Stimulated activated CD8-positive, alpha-beta memory T cell treated with anti-CD3 and anti-CD28 coated beads, Interleukin-12 subunit alpha, Interleukin-12 subunit beta, amount 100 ng/mL, for 4 hours (primary cell): ENCODE measurements at places on chromosomes 4 and X.

DNA sequence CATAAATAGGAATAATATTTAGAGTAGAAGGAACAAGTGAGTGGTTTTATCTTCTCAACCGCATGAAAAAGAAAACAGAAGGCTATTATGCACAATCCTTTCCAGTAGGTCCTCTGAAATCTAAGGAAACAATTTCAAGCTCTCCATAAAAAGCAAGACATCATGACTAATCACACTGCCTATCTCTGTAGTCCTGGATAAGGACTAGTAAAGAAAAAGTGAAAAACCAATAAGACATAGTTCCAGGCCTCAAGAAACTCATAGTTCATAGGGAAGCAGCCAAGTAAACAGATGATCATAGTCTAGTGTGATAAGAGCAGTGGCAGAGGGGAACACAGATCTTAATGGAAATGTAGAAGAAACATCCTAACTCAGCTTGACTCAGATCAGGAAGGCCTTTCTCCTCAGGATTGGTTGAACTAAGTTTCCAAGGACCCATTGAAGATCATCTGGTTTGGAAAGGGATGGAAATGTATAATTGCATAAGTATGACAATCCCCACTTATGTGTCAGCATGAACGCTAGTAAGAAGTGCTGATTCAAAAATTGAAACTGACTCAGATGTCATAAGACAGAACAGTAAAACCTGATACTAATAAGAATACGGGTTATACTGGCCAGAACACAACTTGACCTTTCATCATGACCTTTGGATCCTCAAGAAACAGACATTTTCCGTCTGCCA, 155.3 kb downstream of the GRIA3 start:
- DNase-seq: no peak

GRCh38 chrX:12269484-12269883, 131.2 kb downstream of the FRMPD4 start:
- no peak for DNase-seq

- DNase-seq: no peak
Measured at GRCh38 chr4:98509721-98510120, 148.7 kb downstream of the TSPAN5 start.

GRCh38 chrX:43655151-43656004, 721 bp upstream of the MAOA start:
- DNase-seq: no peak

GRCh38 chr4:23890369-23891063, 669 bp upstream of the PPARGC1A start:
- DNase-seq: no peak

GRCh38 chrX:23374291-23374690, 39.6 kb downstream of the PTCHD1 start:
- DNase-seq: no peak

- DNase-seq: no peak
Measured at GRCh38 chr4:151439320-151439719, 30.3 kb downstream of the FHIP1A start.

GRCh38 chr4:182192511-182193181, 50.6 kb upstream of the TENM3 start:
- no peak for DNase-seq
